ENCODE measurements at places on chromosomes 2 and 18.

DNA sequence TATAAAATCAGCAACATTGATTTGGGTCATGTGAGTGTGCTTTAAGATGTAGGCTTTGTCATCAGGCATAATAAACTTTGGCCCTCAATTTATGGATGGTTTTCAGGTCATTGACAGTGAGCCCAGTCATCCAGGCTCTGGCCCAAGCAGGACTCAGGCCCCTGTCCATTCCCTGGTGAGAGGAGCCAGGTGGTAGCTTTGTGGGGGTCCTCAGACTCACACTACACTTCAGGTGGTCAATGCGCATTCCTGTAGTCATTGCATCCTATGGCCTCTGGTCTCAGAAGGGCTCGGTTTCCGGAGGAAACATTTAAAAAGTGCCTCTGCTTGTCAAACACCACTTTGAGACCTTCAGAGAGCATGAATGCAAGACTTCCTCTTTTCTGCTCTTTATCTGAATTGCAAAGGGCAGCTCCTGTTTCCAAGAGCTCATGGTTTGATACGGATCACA lies 20.2 kb downstream of the LGALSL start:
- no peak for DNase-seq

DNA sequence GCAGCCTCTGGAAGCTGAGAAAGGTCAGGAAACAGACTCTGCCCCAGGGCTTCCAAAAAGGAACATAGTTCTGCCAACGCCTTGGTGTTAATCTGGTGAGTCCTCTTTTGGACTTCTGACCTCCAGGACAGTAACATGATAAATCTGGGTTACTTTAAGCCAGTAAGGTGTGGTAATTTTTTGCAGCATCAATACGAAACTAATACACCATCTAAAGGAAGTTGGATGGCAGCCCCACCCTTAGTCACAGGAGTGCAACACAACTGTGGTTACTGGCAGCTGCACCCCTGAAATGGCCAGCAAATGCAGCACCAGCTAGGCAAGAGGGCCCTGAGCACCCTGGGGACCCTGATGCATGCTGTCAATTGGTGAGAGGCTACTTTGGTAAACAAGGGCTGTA lies 25.8 kb downstream of the CREG2 start:
- no peak for DNase-seq

GRCh38 chr18:38539856-38540255 lies 974.3 kb upstream of the CELF4 start:
- DNase-seq, result no peak

- DNase-seq, result no peak
These were observed 528 bp upstream of the PCGF1 start for GRCh38 chr2:74507926-74508520.

DNA sequence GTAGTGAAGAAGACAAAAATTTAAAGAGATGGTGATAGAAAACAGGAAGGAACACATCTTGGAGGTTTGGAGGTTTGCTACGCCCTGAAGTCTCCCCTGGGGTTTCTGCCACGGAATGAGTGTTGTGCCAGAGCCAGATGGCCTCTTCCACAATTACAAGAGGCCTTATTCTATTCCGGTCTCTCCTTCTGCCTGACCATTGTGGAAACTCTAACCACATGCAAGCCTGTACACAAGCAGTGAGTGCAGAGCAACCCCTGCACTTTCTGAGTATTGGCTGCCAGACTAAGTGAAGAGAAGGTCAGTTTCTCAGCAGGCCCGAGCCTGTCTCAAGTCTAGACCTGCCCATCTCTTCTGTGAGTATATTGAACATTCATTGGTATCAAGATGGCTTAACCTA lies 22.7 kb upstream of the MYO1B start:
- no peak for DNase-seq
